ENCODE measurements at places on chromosomes 5 and 9.

DNA sequence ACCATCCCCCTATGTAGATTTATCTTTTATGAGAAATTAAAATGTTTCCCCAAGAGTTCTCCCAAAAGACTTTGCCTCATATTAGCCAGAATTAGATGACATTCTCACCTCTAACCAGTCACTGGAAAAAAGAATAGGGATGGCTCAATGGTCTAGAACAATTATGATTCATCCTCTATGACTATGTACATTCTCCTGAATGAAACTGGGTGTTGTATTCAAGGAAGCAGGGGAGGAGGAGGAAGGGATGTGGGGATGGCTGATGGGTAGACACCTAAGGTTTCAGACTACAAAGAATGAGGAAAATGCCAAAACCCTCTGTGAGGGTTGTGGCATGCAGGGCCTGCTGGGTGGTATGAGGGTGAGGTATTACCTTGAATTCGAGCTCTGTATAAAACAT, 49.5 kb upstream of the BRINP1 start:
- no peak for DNase-seq

DNA sequence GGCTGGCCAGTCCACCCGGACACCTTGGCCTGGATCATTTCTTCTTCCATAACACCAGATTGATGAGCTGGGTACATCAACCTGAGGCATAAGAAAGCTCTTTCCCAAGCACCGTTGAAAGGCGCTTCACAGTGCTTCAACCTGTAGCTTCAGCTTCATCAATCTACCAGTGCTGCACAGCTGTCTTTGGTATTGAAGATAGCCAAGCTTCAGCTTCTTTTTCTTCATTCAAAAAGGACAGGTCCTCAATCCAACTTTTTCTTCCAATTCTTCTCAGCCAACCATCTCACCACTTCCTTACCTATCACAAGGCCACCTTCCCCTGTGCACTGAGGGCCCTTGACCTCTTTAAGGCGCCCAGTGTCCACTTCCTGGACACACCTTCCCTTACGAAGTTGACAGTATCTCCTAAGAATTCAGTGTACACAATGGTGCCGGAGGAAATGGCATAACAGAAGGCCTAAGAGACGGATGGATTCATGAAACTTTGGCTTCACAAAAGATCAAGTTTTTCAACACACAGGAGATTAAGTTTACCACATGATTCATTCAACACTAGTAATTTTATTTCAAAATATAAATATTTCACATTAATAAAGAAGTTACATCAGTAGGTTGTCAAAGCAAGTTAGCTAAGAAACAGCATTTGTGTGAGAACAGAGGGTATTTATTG, 1.4 kb upstream of the CTNNAL1 start:
- no peak for DNase-seq

DNA sequence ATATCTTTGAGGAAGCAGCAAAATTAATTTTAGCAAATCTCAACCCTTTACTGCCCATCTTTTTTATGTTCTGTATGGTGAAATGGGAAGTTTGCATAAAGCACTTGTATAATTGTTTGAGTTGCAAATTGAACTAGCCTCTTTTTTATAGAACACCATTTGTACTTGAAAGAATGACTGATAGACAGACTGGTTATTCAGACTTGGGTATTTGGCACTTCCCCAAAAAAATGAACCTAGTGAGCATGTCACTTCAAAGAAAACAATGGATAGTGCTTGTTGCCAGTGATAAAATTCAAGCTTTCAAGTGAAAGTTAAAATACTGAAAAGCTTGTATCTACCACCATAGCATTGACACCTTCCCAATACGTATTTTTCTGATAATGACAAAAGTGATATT, 115.8 kb downstream of the ERCC6L2 start:
- no peak for DNase-seq

DNA sequence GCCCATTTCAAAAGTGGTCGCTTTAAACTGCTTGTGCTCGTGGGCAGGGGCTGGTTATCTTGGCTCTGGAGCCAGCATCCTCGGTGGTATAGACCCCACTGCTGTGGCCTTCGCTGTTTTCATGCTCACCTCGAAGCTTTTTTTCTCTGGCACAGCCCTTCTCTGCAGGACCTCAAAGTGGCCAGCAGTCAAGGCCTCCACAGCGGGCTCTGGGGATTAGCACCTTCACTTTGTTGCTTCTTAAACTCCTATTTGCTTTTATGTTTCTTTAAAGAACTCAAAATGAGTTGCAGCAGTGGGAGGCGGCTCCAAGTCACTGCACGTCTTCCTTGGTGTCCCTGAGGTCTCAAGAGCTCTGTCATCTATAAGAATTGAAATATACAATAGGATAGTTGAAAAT, 165.1 kb downstream of the CACNA1B start:
- no peak for DNase-seq
